Stimulated activated CD8-positive, alpha-beta memory T cell treated with anti-CD3 and anti-CD28 coated beads, Interleukin-4, amount 100 ng/mL, for 4 hours (primary cell): ENCODE measurements at places on chromosomes 5 and 9.

DNA sequence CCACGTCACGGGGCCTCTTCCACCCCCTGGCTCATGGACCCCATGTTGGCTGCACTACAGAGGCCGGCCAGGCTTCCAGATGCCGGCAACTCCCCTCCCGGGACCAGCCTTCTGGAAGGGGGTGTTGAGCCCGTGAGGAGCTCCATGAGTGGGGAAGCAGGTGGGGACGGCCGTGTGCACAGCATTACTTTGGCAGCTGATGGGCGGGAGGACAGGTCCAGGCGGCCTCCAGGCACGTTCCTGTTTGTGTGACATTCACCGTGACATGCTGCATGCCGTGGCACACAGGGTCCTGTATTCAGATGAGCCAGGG lies 29.1 kb upstream of the ABO start:
- DNase-seq: no peak

GRCh38 chr5:176846335-176847140 lies 36.2 kb downstream of the UNC5A start:
- DNase-seq: no peak

GRCh38 chr9:126705767-126706697 lies 92.3 kb downstream of the LMX1B start:
- DNase-seq: peak; percentile 44

GRCh38 chr9:3205421-3206095 lies 320.2 kb downstream of the RFX3 start:
- no peak for DNase-seq

DNA sequence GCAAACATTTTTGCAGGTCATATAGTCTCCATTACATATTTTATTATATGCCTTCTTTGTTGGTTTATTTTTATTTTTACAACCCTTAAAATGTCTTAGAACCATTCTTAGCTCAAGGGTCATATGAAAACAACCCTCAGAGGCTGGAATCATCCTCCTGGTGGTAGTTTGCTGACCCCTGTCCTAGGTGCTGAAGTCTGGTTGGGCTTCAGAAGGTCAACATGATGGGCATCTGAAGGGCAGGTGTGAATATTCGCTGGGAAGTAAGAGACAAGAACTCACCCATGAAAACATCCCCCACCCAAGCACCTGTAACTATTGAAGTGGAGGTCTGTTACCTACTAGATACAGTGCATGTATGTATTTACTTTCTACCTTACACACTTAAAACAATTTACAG lies 75.4 kb downstream of the OSMR start:
- no peak for DNase-seq

GRCh38 chr5:158545949-158546530 lies 553.7 kb downstream of the EBF1 start:
- DNase-seq: no peak

GRCh38 chr9:36780186-36780585 lies 207.5 kb downstream of the MELK start:
- DNase-seq: no peak

GRCh38 chr5:178192244-178192643 lies 5.1 kb upstream of the GMCL2 start:
- DNase-seq: no peak
